ENCODE measurements at places on chromosomes 3 and 15.

GRCh38 chr15:67097424-67097823, 32.0 kb downstream of the SMAD3 start:
- DNase-seq = no peak

DNA sequence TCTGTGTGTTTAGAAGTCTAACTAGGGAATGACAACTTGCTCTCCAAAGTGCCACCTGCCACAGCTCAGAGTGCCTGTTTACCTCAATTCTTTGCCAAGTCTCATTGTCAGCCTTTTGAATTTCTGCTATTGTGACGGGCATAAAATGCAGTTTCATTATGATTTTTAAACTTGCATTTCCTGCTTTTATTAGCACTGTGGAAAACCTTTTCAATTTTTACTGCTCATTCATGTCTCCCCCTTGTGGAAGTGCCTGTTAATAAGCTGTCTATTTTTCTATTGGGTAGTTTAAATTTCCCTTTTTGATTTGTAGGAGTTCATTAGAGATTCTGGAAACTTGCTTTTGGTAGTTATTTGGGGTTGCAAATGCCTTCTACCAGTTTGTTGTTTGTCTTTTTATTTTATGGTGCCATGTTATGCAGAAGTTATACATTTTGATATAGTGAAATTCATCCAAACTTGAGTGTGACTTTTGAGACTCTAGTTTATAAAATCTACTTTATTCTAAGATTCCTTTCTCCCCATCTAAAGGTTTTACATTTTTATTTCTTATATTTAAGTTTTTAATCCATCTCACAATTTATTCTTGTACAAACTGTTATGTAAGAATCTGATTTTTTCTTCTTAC, 53.9 kb upstream of the FRMD4B start:
- DNase-seq = no peak

DNA sequence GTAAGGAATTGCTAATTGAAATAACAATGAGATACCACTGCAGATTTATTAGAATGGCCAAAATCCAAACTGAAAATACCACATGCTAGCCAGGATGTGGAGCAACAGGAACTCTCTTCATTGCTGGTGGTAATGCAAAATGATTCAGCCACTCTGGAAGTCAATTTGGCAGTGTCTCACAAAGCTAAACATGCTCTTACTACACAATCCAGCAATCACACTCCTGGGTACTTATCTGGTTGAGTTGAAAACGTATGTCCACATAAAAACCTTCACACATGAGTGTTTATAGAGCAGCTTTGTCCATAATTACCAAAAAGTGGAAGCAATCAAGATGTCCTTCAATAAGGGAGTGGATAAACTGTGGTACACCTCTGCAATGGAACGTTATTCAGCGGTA, 113.3 kb downstream of the SMAD6 start:
- DNase-seq = no peak

- DNase-seq = no peak
Measured at GRCh38 chr3:129978123-129978522, 3.6 kb downstream of the TRH start.

DNA sequence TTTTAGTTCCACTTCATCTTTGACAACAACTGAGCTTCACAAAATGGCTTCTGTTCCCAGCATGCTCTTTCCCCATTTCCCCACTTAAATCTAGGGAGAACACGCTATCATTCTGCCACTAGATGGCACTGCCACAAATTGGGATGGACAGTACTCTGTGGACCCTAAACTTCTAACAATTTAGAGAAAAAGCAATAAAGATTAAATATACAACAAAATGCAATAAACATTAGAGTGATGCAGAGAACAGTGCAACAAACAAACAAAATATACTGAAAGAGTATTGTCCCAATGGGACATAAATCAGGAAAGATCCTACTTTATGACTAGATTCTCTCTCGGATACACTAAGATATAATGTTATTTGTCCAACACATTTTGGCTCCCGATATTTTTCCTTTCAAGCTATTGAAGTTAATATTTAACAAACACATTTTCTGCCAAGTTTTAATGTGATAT, 169.7 kb upstream of the TMCO5A start:
- DNase-seq = peak; percentile 54

DNA sequence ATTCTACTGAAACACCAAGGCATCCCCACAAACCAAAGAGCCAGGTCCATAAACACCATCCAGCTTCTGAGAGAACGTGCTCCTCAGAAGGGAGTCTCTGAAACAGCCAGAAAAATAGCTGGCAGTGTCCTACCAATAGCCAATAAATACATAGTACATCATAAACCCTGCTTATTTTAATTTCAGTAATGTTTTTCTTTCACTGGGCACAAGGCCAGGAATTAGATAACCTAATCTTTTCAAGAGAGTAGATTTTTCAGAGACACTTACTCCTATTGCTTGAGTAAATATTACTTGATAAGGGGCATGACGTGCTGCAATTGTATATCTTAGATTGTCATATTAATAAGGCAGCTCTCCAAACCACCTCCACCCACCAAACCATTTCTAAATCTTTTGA, 22.7 kb downstream of the GADL1 start:
- DNase-seq = peak; percentile 39

- DNase-seq = peak; percentile 90
Measured at GRCh38 chr3:131526801-131527347, 24.1 kb upstream of the MRPL3 start.

Data from eye (tissue), 1 donor.